ENCODE measurements at places on chromosomes 3 and 15.

GRCh38 chr15:77836906-77837648 is 204.4 kb upstream of the LINGO1 start:
- no peak for DNase-seq

GRCh38 chr15:58404722-58405121 is 27.1 kb upstream of the LIPC start:
- no peak for DNase-seq

- no peak for DNase-seq
Measured at GRCh38 chr3:16084887-16085286, 89.6 kb upstream of the GALNT15 start.

- DNase-seq = no peak
Measured at GRCh38 chr3:43120937-43121336, 15.1 kb upstream of the POMGNT2 start.

DNA sequence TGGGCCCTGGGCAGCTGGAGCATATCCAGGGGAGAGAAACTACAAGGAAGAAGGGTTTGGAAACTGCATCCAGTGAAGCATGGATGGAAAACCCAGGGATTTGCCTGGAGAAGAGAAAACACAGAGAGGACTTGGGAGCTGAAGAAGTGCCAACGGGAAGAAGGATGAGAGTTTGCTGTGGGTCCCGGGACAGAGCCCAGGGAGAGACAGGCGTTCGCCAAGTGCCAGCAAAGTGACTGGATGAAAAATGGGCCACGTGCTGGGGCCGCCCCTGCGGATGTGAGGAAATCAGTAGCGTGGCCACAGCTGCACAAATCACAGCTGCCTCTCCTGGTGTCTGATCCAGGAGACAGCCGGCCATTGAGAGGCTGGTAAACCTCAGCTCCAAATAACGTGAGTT is 70.4 kb downstream of the HES1 start:
- DNase-seq = no peak

DNA sequence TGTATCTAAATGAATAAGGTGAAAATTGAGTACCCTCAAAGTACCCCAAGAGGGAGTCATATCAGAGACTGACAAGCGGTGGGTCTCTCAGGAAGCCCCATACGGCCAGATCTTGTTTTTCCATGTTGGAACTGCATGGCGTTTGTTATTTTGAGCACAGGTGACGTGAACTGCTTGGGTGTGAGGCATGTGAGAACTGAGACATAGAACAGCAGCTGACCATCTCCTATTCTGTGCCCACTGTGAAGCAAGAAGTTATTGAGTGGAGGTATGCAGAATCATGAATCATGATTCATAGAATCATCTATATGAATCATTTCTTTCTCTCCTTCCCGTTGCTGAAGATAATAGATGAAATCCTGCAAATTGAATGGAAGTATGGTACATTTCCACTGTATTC is 4.6 kb downstream of the VPS8 start:
- no peak for DNase-seq

- no peak for DNase-seq
Measured at GRCh38 chr3:7275396-7275795, 414.5 kb downstream of the GRM7 start.

DNA sequence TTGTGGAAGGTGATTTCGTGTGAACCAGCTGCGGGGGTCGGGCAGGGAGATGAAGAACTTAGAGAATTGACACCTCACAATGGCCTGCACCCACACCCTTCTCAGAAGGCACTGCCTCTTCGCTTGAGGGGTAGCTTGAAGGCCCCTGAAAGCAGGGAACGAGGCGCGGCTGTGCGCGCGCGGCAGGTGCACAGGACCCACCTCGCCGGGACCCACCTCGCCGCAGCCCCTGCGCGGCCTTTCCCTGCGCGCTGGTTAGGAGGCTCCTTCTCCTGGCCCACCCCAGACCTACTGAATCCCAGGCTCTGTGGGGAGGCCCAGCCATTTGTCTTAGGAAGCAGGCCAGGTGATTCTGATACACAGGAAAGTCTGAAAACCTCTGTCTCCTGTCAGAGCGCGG is 46.2 kb upstream of the ATP10A start:
- DNase-seq = no peak

- no peak for DNase-seq
Measured at GRCh38 chr15:81378443-81378842, 4.4 kb upstream of the TMC3 start.

DNA sequence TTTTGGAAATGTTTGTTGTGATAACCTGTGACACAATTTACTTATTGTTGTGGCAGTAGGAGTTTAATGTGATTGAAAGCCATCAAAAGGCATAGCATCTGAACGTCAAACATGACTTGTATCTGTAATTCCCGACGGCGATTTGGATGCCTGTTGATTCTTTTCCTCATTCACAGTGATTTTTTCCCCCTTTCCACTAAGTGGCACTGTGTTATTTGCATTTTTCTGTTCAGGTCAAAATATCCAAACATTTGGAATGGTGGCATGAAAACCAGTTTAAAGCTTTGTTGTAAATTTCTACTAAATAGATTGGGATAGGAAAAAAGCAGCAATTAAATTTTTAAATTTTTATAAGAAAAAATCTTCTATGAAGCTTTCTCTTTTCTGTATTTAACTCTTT is 259.9 kb upstream of the KCNH8 start:
- no peak for DNase-seq

- no peak for DNase-seq
Measured at GRCh38 chr3:175082631-175083030, 223.5 kb downstream of the NAALADL2 start.

GRCh38 chr3:160577093-160577492 is 11.7 kb upstream of the KPNA4 start:
- DNase-seq = no peak

- no peak for DNase-seq
Measured at GRCh38 chr3:98921957-98922356, 20.5 kb upstream of the DCBLD2 start.

- no peak for DNase-seq
Measured at GRCh38 chr3:120088622-120089021, 5.6 kb downstream of the GSK3B start.

DNA sequence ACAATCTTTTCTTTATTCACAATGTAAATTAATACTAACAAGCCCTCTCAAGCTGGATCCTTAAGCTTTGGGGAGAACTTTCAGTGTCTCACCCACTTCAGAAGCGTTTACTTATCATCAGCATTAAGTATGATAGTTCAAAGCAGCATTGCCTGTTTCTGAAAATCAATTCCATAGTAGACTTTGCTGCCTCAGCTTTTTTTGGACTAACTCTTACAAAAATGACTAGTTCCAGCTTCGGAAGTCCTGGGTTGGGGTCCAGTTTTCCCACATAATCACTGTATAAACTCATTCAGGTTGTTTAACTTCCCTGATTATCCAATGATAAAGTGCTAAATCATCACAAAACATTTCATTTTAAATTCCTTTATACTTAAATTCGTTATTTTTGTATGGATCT is 114.4 kb downstream of the NR2F2 start:
- DNase-seq = no peak

- DNase-seq = no peak
Measured at GRCh38 chr15:31456354-31457060, 129.9 kb downstream of the KLF13 start.

DNA sequence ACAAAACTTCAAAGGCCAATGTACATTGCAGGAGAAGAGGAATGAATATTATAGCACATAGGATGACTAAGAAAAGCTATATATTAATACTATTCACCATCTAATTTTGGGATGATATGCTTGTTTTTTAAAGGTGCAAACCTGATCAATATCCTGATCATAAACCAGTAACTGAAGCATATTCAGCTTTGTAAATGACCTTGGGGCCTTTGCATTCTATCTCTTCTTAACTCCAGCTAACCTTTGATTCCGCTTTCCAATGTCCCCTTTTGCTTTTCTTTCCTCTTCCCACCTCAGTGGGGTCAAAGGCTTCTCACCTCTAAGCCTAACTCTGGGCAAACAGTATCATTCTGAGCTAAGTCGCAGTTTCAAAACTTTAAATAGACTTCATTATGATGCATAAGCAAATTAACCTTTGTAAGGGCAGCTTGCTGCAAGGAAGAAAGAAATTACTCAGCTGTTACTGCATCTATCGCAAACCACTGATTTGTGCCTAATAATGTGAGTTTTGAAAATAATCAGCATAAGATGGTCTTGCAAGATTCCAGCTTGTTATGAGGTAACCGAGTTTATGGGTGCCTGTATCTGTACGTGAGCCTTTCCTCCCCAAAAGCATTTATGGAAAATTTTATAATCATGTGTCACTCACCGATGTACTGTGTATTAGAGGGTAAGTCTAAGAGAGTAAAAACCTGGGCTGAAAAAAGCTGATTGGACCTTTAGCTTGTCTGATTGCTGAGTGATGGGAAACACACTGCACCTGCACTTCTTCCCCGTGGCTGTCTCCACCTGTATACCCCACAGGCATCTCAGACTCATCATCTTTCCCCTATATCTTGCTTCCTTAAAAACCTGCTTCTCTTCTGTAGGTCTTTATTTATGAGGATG is 116.8 kb downstream of the TPRG1 start:
- DNase-seq = no peak

- no peak for DNase-seq
Measured at GRCh38 chr15:39360452-39360851, 220.4 kb upstream of the THBS1 start.

DNA sequence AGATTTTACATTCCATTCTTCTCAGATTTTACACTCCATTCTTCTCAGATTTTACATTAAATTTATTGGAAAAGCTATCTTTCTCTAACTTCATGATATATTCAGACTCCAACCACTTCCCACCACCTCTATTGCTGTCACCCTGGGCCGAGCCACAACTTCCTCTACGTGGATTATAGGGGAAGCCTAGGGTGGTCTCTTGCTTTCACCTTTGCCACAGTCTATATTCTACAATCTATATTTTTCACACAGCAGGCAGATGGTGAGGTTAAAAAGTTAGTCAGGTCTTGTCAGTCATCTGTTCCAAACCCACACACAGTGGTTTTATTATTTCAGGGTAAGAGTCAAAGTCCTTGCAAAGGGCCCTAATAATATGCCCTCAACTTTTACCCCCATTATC is 370.8 kb upstream of the SUCLG2 start:
- DNase-seq = no peak

GRCh38 chr3:79551997-79552396 is 215.8 kb downstream of the ROBO1 start:
- no peak for DNase-seq

- DNase-seq = no peak
Measured at GRCh38 chr3:126101521-126101982, 17.6 kb upstream of the SLC41A3 start.

DNA sequence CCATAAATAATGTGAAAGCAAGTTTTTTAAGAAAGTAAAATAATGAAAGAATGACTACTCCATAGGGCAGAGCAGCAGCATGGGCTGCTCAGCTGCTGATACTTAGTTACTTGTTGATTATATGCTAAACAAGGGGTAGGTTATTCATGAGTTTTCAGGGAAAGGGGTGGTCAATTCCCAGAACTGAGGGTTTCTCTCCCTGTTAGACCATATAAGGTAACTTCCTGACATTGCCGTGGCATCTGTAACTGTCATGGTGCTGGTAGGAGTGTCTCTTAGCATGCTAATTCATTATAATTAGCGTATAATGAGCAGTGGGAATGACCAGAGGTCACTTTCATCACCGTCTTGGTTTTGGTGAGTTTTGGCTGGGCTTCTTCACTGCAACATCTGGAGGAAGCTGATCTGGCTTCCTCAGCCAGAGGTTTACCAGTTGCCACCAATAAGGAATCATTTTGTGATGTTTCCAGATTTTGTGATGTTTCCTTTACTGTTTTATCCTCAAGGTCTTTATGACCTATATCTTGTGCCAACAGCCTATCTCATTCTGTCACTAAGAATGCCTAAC is 121.8 kb upstream of the CHL1 start:
- DNase-seq = no peak

DNA sequence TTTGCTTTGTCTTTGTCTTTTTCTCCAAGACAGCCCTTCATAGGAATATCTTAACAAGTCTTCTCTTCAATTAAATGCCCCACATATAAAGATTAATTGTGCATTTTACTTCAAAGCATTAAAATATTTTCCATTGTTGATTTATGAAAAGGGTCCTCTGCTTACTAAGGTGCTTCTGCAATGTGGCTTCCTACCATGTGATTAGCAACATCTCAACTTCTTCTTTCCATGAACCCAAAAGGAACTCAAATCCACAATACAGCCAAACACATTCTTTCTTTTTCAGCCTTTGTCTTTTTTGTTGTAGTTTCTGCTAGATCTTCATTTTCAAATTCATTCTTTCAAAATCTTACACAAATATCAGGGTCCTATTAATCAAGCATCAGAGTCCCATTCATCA is 309.2 kb downstream of the NSUN3 start:
- no peak for DNase-seq

- no peak for DNase-seq
Measured at GRCh38 chr3:129415830-129416229, 12.6 kb downstream of the EFCAB12 start.

GRCh38 chr3:187935623-187936156 is 190.4 kb upstream of the BCL6 start:
- DNase-seq = no peak

- DNase-seq = peak; percentile 21
Measured at GRCh38 chr3:169811631-169812331, 889 bp upstream of the LRRIQ4 start.

GRCh38 chr3:144821583-144821982 is 850.0 kb downstream of the DIPK2A start:
- no peak for DNase-seq

DNA sequence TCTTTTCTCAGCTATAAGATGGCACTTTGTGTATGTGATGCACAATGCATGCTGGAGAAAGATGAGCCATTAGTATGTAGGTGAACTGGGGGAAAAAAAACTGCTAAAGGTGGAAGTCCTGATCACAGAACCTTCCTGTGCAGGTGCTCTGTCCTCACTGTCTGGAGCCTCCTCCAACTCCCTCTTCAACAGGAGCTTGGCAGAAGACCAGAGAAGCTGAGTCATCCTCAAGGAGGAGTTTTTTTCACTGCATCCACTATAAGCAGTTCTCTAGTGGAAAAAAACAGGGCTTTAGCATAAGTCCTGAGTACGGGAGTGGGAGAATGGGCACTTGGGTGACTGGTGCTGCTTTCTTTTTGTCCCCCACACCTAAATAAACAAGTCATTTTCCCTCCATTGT is 168.4 kb upstream of the CADPS start:
- DNase-seq = no peak

- no peak for DNase-seq
Measured at GRCh38 chr15:95799286-95800200, 531.0 kb upstream of the NR2F2 start.

GRCh38 chr15:38129531-38130204 is 123.0 kb upstream of the SPRED1 start:
- no peak for DNase-seq

DNA sequence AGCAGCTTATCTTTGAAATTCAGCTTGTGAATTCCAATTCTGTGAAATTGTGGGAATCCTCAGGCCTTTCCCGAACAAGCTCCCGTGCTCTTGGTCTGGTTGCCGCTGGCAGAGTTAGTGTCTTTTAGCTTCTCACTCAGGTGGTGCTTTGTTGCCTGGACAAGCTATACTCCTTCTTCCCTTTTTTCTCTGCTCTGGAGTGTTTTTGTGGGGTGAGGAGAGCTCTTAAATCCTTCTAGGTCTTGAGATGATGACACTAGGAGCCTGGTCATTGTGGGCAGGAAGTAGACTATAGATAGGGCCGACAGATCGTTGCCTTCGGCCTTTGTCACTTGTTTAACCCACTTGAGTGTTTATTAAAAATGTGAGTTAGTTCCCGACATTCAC is 93.8 kb downstream of the SLCO3A1 start:
- no peak for DNase-seq

- no peak for DNase-seq
Measured at GRCh38 chr3:149611149-149611548, 46.7 kb downstream of the WWTR1 start.

- no peak for DNase-seq
Measured at GRCh38 chr3:105826778-105827634, 41.8 kb downstream of the CBLB start.

- no peak for DNase-seq
Measured at GRCh38 chr3:67808906-67809305, 154.5 kb upstream of the SUCLG2 start.

All from hematopoietic multipotent progenitor cell treated with erythropoietin and hydrocortisone succinate and interleukin-3 and kit ligand, for 17 days (in vitro differentiated cells).